ENCODE measurements at places on chromosomes 1 and 21.

- no peak for DNase-seq
Measured at GRCh38 chr1:89280766-89281165, 8.1 kb upstream of the GBP5 start.

GRCh38 chr1:92203105-92203504 lies 14.6 kb upstream of the C1orf146 start:
- DNase-seq, result no peak

GRCh38 chr1:26031611-26032220 lies 10.1 kb downstream of the EXTL1 start:
- no peak for DNase-seq

GRCh38 chr1:169064103-169064502 lies 42.4 kb upstream of the ATP1B1 start:
- DNase-seq, result no peak

All from stimulated activated CD4-positive, alpha-beta T cell treated with anti-CD3 and anti-CD28 coated beads, TNF-alpha, amount 100 ng/mL, for 1 hour (primary cell).